Fibroblast of the conjunctiva (primary cell): ENCODE measurements at places on chromosomes 1 and 21.

- no peak for DNase-seq
Measured at GRCh38 chr1:57208741-57209302, 215.0 kb downstream of the DAB1 start.

- no peak for DNase-seq
Measured at GRCh38 chr1:84888753-84889152, 4.3 kb downstream of the LPAR3 start.

- DNase-seq, result no peak
Measured at GRCh38 chr1:61080413-61081143, 1.8 kb upstream of the NFIA start.

- no peak for DNase-seq
Measured at GRCh38 chr1:76510672-76511557, 356.4 kb upstream of the ST6GALNAC5 start.

DNA sequence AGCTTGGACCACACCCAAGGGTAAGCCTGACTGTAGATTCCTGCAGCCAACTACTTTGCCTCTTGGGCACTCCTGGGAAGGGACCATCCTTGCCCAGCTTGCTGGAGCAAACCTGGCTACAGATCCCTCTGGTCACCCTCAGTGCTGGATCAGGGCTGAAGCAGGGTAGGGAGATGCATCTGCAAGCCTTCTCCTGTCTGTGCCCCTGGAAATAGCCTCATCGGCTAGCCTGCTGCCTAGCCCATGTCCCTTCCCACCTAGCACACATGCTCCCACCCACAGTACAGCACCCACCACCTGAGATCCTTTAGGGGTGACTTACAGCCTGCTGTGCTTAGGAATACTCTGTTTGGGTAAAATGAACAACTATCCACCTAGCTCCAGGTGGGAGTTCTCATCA, 177.3 kb upstream of the HMGB4 start:
- DNase-seq, result no peak

GRCh38 chr1:72892461-72892860, 610.1 kb upstream of the NEGR1 start:
- DNase-seq, result no peak

- no peak for DNase-seq
Measured at GRCh38 chr21:45302082-45303061, 14.7 kb upstream of the POFUT2 start.

DNA sequence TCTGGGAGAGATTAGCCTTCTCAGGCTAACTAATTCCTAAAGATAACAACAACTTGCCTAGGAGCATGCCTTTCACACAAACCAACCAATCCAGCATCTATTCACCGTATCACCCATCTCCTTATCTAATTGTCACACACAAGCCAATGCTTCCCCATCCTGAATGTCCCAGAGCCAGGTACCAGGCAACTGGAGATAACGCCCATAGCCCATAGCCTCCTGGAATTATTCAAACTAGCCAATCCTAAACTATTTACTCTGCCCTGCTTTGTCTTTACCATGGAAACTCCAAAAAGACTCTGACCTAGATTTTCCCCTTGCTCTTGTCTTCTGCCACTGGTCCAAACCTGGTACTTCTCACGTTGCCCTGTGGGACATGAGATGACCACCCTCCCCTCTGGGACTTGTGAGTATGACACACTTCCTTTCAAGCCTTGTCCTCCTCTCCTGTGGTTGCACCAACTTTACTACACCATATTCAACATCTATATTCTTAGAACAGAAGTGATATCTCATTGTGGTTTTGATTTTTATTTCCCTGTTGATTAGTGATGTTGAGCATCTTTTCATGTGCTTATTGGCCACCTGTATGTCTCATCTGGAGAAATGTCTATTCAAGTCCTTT, 8.8 kb upstream of the ATG4C start:
- no peak for DNase-seq

- no peak for DNase-seq
Measured at GRCh38 chr1:93768380-93768863, 86.8 kb upstream of the BCAR3 start.

GRCh38 chr1:100219883-100220282, 29.8 kb downstream of the DBT start:
- DNase-seq, result no peak

- peak; percentile 89 for DNase-seq
Measured at GRCh38 chr1:201562257-201562656, 23.3 kb downstream of the NAV1 start.

- DNase-seq, result no peak
Measured at GRCh38 chr1:174134003-174134659, 25.2 kb upstream of the RABGAP1L start.
